Stimulated activated CD4-positive, alpha-beta T cell treated with anti-CD3 and anti-CD28 coated beads, Interleukin-1b, Interleukin-23, amount 100 ng/mL, for 1 hour (primary cell): ENCODE measurements at places on chromosomes 4 and X.

DNA sequence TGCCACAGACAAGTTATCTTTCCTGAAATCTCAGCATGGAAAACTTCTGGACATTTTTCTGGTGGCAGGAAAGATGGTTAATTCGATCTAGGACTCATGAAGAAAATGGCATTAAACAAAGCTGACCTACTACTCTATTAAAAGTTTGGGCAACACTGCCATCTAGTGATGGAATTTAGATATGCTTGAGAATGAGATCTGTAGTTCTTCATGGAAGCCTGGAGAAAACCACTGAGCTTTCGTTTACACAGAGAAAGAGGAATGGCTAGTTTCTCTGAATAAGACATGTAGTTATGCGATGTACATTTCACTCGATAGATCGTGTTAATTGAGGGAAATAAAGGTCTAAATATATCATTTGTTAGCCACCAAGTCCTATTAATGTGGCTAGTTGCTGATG is 51.7 kb upstream of the CHRDL1 start:
- DNase-seq, result no peak

- no peak for DNase-seq
Measured at GRCh38 chrX:109629310-109629709, 4.3 kb upstream of the KCNE5 start.

GRCh38 chrX:12977761-12978204 is 2.9 kb downstream of the TMSB4X start:
- DNase-seq, result no peak

DNA sequence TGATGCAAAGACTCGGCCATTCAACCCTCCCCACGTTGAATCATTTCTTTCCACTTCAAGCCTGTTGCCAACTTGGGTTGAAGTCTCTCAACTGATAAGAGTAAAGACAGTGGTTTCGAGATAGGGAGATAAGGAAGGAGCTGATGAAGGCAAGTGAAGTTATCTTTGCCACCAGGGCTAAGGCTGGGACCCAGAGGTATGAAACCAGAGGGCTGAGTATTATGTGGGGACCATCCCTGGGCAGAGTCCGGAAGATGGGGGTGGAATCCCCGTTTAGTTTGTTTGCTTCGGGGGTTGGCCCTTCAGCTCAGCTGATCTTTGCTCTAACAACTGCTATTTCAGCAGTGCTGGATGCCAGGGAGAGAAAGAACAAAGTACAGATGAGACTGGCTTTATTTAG is 2.3 kb upstream of the XPNPEP2 start:
- no peak for DNase-seq

- DNase-seq, result no peak
Measured at GRCh38 chr4:26719954-26720552, 136.2 kb downstream of the TBC1D19 start.

- DNase-seq, result no peak
Measured at GRCh38 chr4:148060264-148061140, 328.6 kb downstream of the ARHGAP10 start.

GRCh38 chrX:38548508-38548907 is 12.8 kb upstream of the TSPAN7 start:
- no peak for DNase-seq

- no peak for DNase-seq
Measured at GRCh38 chrX:97117572-97117971, 233.9 kb downstream of the RPA4 start.

DNA sequence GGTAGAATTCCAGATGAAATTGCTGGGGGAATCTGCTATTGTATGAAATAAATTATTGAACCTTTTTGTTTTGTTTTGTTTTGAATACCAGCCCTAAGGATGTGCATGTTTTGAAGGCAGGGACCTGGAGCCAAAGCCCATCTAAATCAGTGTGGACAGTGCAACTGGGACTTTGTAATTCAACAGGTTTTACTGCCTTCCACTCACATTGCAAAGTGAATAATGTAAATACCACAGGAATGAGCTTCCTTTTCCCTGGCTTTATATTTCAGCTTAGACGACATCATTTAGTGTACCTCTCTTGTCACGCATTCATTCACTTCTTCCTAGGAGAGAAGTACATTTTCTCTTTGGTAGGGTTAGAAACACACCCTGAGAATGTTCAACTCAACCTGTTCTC is 795.0 kb downstream of the CENPC start:
- DNase-seq, result no peak

DNA sequence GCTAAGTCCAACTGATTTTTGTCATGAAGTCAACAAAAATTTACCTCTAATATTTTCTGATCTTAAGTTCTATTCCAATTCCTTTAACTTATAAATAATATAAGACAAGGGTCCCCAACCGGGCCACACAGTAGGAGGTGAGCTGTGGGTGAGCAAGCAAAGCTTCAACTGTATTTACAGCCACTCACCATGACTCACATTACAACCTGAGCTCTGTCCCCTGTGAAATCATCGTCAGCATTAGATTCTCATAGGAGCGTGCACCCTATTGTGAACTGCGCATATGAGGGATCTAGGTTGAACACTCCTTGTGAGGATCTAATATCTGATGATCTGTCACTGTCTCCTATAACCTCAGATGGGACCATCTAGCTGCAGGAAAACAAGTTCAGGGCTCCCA is 227.4 kb downstream of the MAPK10 start:
- no peak for DNase-seq

DNA sequence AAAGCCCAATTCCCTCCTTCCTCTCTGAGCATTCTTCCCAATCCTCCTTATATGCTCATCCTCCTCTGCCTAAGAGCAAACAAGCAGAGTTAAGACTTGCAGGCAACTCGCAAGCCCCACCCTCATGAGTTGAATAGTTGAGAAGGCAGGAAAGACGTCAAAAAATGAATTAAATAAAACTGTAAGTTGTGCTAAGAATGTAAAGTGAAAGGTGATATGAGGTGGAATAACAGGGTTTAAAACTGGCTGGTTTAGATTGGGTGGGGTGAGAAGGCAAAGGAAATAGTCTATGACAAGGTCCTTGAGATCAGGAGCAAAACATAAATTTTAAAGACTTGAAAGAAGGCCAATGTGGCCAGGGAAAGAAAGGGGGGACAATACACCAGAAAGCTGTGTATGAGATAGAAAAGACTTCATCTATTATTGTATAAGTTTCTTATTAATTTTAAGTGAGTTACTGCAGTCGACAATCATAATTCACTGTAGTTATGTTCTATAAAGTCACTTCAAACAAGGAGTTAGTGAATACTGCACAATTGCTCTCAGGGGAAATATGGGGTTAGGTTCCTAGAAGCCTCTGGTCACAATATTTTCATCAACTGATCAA is 124.9 kb downstream of the RELL1 start:
- DNase-seq, result no peak

DNA sequence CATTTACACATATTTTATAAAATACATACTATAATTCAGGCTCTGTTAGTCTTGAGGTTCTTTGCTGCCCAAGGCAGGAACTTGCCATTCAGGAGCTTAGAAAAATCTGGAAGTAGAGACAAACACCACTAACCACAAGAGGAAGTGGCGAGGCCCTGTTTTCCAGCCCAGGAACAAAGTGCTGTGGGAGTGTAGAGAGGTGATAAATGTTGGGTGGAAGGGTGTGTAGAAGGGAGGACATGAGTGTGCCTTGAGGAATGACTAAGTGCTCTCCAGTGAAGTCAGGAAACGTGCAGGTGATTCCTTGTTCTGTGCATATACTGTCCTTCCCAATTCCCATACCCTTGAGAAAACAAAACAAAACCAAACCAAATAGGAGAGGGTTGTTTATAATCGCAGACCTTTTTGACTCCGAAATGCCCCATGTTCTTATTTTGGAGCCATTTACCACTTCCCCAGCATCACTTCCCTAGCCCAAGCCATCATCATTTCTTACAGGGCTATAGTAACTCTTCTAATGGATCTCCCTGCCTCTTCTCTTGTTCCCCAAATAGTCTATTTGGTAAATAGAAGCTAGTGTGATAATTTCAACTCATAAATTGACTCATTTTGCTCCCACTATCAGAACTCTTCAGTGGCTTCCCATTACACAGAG is 83.2 kb downstream of the GPAT3 start:
- no peak for DNase-seq
